ENCODE measurements at places on chromosomes 2 and 18. TPM values are rescaled to one million over a fixed set of nuclear protein-coding genes. Genes with fewer than 3 reads are reported as not detected.
A peak's percentile ranks its signal among the peaks of the same experiment; 100 is the strongest.

APOB gene
- total RNA-seq, result 1.5 TPM

PROM2 gene
- total RNA-seq, result 11.8 TPM

CRYBA2 gene
- total RNA-seq, result not detected

BOD1L2 gene
- total RNA-seq, result not detected

DNA sequence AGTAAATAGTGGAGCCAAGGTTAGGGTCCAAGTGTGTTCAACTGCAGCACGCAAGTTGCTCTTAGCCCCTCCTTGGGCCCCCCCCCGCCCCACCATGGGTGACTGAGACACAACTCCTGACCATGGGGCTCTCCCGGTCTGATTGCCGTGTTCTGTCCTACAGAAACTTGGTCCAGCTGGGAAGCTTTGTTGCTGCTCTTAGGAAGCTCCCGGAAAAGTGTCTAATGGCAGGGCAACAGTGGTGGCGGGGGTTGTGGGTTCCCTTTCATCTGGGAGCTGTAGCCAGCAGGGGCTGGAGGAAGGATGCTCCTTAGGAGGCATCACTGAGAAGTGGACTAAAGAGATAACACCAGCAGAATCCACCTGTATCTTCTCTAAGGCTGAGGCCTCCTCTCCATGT is 111.1 kb downstream of the CYP26B1 start:
- DNase-seq, result no peak

DNA sequence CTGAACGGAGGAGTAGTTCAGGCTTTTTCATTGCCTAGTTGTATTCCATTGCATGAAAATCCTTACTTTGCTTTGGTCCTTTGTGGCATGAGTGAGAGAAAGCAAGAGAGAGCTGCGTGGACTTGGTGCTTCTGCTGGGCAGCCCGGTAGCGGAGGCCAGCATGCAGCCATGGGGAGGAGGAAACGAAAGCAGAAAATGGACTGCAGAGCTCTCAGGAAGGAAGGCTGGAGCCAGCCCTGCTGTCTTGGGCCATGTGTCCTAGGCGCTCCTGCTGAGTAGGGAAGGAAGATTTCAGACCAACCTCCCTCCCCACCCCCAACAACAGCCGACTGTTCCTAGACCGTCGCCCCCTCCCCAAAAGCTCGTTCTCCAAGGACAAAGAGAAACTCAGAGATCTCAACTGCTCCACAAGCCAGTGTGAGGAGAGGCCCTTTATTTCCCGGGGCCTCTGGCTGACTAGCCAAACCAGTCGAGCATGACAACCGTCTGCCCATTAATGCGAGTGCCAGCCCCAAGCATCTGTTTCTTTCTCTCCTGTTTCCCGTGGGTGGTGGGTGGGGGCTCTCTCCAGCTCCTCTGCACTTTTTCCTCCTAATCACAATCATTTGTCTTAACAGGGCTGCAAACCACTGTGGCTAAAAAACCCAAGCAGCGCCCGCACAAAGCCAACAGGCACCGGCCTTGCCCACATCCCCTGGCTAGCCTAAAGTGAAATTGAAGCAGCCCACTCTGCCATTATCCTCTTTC is 66.8 kb upstream of the FZD7 start:
- DNase-seq, result no peak

- no peak for DNase-seq
Observed at GRCh38 chr2:241000831-241001321, 2.5 kb downstream of the SNED1 start.

DNA sequence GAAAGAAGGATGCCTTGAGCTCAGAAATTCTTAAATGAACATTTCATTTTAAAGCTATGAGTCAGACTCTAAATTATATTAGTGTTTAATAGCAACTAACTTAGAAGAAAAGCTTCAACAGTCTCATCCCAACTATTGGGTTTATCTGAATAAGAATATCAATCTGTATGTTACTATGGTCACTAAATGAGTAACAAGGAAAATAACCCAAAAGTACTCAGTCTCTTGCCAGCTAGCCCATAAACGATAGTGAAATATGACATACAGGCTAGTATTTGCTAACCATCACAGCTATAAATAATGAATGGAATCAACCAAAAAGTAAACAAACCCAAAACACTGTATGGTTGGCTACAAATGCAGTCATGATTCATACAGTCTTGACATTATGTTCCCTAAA is 174.9 kb downstream of the RAB3GAP1 start:
- DNase-seq, result no peak

DNA sequence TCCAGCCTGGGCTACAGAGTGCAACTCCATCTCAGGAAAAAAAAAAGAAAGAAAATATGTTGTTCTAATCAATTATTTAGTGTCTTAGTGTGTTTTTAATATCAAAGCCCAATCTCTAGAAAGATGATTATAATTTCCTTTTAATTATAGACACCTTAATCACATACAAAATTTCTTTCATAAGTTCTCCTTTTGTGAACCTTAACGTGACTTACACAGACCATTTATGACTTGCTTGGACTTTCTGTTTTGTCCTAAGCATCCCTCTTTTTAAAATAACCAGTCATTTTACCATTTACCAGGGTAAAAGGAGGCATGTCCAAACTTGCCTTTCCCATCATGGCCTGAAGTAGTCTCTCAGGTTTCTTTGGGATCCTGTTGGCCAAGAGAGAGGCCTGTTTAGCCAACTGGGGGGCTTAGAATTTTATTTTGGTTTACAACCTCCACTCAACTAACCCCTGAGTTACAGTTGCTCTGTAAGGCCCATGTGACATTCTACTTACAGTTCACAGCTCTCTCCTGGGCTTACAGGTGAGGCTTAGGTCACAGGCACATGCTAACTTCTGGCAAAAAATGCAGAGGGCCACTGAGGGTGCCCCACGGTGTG is 23.9 kb upstream of the GPR155 start:
- DNase-seq, result no peak

- peak; percentile 66 for DNase-seq
Observed at GRCh38 chr2:121810959-121811853, 55.8 kb downstream of the TSN start.

- DNase-seq, result no peak
Observed at GRCh38 chr18:75134611-75134975, 74.3 kb downstream of the PTGR3 start.

DNA sequence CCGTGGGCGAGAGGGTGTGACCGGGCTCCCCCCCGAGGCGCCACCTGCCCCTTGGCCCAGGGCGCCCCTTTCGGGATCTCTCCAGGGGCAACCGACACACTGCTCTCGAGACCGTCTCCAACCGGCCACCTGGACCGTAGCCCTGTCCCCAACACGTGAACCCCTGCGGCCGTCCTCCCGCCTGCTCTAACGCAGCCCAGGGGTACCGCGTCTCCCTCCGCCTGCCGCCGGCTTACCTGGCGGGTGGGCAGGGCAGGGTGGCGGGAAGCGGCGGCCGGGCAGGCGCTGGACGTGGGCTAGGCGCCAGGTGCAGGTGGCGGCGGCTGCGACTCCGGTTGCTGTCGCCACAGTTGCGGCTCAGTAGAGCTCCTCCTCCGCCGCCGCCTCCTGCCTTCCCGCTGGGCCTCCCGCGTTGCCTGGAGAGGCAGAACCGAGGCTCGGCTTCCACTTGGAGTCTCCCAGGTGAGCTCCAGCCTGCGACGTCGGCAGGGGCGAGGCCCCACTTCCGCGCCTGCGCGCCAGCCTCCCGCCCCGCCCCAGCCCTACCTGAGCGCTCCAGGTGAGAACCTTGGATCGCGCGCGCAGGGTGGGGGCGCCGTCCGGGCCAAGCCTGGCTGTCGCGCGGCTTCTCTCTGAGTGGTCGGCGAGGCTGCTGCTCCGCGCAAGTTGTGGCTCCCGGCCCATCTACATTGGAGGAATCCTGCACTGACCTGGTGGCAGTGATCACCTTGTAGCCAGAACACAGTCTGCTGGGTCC is at the start of gene GALNT3:
Gene GALNT3 (minus strand): TSS at position 469 of the 757 bp plus-strand sequence. CDS start 23,547 bp downstream, outside the sequence.
- peak; percentile 96 for DNase-seq

- no peak for DNase-seq
Observed at GRCh38 chr2:236935083-236935482, 150.6 kb upstream of the COPS8 start.

GRCh38 chr2:127818241-127818640 is 7.3 kb upstream of the WDR33 start:
- DNase-seq, result no peak

GRCh38 chr2:130972410-130972809 is 120.8 kb downstream of the FAM168B start:
- DNase-seq, result no peak

DNA sequence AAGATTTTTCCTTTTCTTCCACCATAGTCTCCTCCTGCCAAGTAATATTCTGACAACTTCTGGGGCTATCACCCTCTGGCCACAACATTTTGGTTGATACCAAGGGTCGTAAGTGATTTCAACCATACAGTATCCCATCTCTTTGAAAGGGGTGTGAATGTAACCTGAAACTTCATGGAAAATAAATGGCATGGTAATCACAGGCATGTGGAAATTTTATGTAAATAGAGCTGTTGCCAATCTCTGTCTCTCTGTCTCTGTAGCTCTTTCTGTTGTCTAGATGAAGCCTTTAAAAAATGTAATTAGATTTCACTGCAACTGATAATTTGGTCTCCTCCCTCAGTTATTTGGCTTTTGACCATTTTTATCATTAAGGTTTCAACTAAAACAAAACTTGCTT is 125.6 kb upstream of the RPRM start:
- no peak for DNase-seq

DNA sequence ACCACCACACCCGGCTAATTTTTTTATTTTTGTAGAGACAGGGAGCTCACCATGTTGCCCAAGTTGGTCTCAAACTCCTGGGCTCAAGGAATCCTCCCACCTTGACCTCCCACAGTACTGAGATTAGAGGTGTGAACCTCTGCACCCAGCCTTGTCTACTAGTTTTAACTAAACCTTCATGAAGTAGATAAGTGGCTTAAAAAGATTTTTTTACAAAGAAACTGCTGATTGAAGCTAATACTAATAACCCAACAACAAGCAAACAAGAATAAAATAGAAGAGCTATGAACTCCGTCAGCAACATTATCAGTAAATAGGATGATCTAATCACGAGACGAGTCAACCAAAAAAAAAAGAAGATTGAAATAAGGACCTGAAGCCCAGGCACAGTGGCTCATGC is 18.8 kb downstream of the NDUFB3 start:
- DNase-seq, result no peak

DNA sequence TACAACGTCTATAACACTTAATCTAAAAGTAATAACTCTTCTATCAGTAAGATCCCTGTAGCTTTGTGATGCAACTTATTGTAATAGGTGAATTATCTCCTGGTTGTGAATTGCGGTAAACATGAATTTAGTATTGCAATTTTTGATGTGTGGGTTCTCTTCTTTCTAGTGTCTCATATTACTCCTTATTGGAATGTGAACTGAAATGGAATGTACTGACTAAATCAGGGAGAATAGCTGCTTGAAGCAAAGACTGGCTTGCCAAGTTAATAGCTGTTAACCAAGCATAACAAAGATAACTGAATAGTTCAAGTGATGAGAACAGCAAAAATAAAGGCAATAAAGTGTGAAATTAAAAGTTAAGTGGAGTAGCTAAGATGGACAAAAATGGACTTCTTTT is 60.5 kb upstream of the TFPI start:
- no peak for DNase-seq

DNA sequence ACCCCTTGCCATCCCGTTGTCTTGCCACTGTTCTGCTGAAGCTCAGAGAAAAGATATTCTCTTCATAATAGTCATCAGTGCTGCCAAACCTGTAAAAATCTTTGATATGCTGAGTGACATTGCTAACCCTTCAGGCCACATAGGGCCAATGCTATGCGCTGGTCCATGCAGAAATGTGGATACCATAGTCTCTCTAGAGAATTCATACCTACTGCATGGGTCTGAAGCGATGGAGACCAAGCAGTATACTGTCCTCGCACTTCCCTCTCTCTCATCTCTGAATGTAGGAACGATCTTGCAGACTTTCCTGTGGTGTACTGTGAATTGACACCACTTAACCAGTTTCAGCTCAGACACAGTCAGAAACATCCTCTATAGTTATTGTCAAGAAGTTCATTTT is 17.9 kb upstream of the ANKRD44 start:
- no peak for DNase-seq

DNA sequence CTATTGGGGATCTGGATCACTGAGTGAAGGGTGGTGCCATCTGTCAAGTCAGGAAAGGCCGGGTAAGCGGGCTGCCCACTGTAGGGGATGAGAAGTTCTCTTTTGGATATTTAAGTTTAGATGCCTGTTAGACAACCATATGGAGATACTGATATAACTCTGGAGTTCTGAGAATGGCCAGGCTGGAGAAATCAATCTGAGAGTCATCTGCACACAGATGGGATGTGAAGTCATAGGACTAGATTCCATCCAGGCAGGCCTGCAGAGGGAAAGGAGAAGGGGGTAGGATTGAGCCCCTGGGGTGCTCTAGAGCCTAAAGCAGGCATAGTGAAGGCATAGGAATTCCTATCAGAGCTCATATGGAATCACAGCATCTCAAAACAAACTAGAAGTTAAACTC is 30.1 kb downstream of the SPRED2 start:
- DNase-seq, result no peak

DNA sequence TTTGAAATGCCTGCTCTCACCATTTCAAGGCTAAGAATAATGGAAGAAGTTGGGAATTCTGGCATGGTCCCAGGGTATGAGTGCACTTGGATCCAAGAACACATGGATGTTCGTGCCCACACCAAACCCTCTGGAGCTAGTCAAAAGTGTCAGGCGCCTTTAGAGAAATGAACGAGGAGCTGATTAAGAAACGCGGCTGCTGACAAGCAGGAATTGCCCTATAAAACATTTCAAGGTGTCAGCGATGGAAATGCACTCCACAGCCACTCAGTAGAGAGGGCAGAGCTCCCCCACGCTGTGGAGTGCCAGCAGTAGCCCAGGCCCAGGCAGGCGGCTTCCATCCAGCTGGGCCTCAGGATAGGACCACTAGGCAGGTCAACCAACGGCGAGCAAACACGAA is 213.7 kb downstream of the TTC32 start:
- no peak for DNase-seq

GRCh38 chr2:121478996-121479745 is 51.5 kb upstream of the RNU4ATAC start:
- no peak for DNase-seq

DNA sequence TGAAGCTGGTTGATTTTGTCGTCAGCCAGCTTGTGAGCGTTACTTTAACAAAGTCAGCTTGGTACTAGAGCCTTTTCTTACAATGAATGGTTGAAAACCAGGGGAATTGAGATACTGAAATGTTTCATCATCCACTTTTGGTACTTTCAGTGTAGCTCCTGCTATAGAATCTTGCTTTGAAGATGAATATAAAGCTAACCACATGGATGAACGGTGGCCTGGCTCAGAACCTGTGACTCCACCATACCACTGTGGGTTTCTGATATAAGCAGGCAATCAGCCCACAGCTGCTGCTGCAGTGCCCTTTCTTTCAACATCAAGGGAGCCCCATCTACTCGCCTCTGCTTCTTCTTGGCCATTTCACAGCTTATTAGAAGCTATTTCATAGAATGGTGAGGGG is 53.2 kb upstream of the GPR45 start:
- DNase-seq, result no peak

GRCh38 chr2:143615562-143615961 is 486.3 kb downstream of the ARHGAP15 start:
- DNase-seq, result no peak

Measured in WTC11 (cell line).